ENCODE measurements at places on chromosomes 7 and 10.

DNA sequence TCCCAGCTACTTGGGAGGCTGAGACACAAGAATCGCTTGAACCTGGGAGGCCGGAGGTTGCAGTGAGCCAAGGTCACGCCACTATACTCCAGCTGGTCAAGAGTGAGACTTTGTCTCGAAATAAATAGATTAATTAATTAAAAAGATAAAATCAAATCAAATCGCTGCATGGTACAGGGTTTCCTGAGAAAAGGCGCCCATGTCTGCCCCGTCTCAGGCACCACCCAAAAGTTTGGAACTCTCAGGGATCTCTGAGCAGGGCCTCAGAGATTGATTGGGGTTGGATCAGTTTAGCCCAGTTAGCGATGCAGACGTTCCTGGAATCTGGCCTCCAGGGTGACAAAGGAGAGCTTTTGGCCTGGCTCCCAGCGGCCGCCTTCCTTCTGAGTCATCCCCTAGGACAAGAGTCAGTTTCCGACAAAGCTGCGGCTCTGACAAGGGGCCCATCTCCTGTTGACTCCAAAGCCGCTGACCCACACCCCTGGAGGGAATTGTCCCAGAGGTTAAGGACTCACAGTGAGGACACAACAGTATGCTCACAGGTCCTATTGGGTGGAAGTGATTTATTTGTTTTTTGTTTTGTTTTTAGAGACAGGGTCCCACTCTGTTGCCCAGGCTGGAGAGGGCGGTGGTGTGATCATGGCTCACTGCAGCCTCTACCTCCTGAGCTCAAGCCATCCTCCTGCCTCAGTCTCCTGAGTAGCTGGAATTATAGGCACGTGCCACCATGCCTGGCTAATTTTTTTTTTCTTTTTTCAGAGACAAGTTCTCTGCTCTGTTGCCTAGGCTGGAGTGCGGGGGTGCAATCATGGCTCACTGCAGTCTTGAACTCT is 6.8 kb downstream of the ORAI2 start:
- DNase-seq: no peak

- no peak for DNase-seq
Measured at GRCh38 chr10:18340496-18341051, 200.3 kb downstream of the CACNB2 start.

DNA sequence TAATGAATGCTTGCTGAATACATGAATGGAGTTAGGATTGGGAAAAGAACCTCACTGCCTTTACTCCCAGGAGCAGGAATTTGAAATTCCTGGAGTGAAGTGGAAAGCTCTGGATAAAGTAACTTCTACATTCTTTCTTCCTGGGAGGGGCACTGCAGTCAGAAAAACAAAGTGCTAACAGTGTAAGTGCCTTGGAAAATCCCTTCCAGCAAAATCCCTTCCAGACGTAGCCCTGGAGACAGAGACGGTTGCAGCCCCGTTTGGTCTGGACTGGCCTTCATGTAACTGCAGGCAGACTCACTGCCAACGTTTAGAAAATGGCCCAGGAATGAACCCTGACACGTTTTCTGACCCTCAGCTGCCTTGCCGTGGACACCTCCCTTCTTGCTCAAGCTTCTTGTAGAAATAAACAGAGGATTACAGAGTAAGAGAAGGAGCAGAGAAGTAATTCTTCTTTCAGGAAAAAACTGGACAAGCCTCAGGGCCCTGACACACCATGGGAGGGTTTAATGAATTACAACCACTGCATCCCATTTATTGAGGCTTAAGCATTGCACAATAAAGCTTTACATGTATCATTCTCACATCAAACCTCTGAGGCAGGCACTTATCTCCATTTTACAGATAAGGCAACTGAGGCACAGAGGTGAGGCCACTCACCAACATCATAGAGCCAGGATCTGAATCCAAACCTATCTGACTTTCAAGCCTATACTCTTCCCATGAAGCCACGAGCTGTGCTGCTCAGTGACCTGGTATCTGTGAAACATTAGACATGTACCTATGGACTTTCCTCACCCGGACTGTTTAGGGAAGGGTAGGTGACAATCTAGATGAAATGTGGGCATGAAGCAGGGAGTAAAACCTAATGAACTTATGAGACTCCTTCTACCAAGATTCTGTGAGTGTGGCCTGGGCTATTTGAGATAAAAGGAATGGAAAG is 7.8 kb downstream of the ITPRIP start:
- DNase-seq: no peak

GRCh38 chr7:100826514-100827329 is 601 bp downstream of the EPHB4 start:
- DNase-seq: peak; percentile 58

Data from mesothelial cell of epicardium (in vitro differentiated cells).